ENCODE measurements at places on chromosomes 13 and 19. TPM values are rescaled to one million over a fixed set of nuclear protein-coding genes. Genes with fewer than 3 reads are reported as not detected.

- H3K4me3 ChIP-seq: no peak overlapping the region
- H3K27me3 ChIP-seq: no peaks in the 10 kb centered on the region
- no peaks in the 10 kb centered on the region for H3K36me3 ChIP-seq
- DNase-seq: no peak
- H3K27ac ChIP-seq: peak overlapping the region; percentile 66
Measured at GRCh38 chr19:10976131-10976892, 15.5 kb downstream of the SMARCA4 start.

- H3K4me1 ChIP-seq: peaks cover 54% of the 10 kb centered on the region
- no peak overlapping the region for H3K4me3 ChIP-seq
- H3K36me3 ChIP-seq: no peaks in the 10 kb centered on the region
- H3K27me3 ChIP-seq: no peaks in the 10 kb centered on the region
Measured at GRCh38 chr19:47618771-47619170, 9.8 kb downstream of the BICRA start.

DNA sequence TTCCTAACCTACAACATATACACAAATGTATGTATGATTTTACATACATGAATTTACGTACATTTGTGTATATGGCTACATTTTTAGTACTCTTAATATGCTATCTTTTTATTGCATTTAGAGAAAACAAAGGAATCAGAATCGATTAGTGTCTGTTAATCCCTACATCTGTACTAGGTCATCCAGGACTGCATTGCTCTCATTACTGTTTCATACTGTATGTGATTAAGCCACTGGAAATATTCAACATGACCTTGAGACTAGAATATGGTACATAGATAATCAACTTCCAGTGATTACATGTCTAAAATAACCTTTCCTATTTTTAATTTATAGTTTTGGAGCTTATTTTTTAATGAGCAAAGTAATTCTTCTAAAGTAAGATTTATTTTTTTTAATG is 5.3 kb upstream of the MAB21L1 start:
- H3K27ac ChIP-seq: no peak overlapping the region
- H3K4me1 ChIP-seq: no peaks in the 10 kb centered on the region
- no peak overlapping the region for H3K4me3 ChIP-seq
- H3K36me3 ChIP-seq: no peaks in the 10 kb centered on the region
- H3K27me3 ChIP-seq: no peaks in the 10 kb centered on the region

DNA sequence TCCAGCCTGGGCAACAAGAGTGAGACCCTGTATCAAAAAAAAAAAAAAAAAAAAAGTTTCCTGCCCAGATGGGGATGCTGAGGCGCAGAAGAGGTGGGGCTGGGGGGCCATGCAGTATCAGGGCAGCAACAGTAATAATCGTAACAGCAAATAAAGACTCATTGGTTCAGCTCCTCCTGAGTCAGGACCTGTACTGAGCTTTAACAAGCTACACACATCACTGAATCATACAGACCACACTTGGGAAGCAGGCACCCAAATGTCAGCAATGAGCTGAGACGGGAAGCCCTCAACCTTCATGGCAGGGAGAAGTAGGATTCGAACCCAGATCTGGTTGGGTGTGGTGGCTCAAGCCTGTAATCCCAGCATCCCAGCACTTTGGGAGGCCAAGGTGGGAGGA is 10.6 kb upstream of the DPF1 start:
- no peak overlapping the region for H3K4me3 ChIP-seq
- H3K36me3 ChIP-seq: no peaks in the 10 kb centered on the region
- DNase-seq: no peak
- H3K27me3 ChIP-seq: no peaks in the 10 kb centered on the region
- no peak overlapping the region for H3K27ac ChIP-seq

DNA sequence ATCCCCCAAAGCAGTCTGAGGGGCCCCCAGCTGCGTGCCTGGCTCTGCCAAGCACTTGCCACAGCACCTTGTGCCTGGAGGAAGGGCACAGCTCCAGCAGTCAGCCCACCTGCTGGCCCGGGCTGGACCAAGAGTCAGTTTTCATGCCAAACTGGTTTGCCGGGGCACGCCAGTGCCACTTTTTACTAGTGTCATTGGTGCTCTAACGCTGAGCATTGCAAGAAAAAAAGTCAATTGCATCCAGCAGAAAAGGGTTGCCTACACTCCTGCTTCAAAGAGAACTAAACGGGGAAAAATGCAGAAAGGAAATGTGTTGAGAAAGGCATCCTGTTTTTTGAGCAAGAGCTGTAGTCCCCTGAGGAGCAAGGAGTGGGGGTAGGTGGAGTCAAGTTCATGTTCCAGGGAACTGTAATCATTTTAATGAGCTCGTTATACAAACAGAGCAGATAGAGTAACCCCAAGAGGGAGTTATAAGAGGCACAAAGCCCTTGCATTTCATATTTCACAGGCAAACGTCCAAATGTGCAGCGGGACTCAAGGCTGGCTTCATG is 68.4 kb downstream of the F2RL3 start:
- no peak overlapping the region for H3K27ac ChIP-seq
- peaks cover 7% of the 10 kb centered on the region for H3K4me1 ChIP-seq
- no peak for DNase-seq
- no peak overlapping the region for H3K4me3 ChIP-seq

DNA sequence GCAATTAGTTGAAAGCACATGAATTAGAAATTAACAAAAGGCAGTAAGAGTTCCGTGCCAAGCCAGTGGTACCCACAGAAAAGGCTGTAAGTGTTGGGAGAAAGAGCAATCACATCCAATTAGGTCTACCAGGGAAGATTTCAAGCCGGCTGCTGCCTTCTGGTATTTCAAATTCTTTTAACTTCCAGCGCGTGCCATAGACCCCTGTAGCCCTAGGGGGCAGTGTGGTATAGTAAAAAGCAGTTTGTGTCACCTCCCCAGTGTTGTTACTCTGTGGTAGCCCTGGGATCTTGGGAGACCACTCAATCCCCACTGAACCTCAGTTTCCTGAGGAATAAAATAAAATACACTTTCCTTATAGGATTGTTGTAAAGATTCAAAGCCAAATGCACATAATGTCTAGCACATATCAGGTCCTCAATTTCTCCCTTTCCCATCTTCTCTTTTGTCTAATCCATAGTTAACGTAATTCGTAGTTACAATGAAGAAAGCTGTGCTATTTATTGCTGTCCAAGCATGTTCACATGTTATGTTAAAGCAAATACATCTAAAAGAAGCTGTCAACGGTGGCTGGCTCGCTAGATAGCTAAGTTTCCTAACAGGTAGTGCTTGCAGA is 230.2 kb downstream of the TDRD3 start:
- no peak overlapping the region for H3K4me3 ChIP-seq
- DNase-seq: no peak
- no peak overlapping the region for H3K27ac ChIP-seq
- no peaks in the 10 kb centered on the region for H3K27me3 ChIP-seq

DNA sequence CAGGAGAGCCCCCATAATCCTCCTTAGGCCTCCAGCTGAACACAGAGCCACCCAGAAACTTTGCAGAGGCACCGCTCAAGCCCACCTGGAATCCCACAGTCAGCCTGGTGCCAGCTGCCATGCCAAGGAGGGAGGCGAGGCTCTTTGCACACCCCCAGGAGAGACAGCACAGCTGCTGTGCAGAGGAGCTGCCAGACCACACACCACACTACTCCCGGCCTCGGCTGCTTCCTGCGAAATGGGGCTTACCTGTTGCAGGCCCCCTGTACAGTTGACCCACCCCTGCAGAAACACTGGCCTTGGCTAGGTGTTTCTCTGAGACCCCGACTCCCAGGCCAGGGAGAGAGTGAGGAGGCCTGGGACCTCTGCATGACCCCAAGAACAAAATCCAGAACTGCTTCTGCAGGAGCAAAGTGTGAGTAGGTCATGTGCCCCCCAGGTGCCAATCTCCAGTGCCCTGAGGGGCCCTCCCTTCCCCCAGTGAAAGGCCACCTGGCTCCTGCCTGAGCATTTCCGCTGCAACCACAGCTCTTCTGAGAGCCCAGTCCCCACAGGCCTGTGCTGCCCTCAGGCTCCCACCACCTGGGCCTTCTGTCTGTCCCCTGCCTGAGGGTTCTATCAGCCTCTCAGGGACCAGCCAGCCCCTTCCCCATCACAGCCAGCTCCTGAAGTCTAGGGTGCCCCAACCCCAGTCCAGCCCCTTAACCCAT is 580.4 kb downstream of the UQCRFS1 start:
- H3K27me3 ChIP-seq: no peaks in the 10 kb centered on the region
- no peaks in the 10 kb centered on the region for H3K36me3 ChIP-seq
- no peak overlapping the region for H3K4me3 ChIP-seq

DNA sequence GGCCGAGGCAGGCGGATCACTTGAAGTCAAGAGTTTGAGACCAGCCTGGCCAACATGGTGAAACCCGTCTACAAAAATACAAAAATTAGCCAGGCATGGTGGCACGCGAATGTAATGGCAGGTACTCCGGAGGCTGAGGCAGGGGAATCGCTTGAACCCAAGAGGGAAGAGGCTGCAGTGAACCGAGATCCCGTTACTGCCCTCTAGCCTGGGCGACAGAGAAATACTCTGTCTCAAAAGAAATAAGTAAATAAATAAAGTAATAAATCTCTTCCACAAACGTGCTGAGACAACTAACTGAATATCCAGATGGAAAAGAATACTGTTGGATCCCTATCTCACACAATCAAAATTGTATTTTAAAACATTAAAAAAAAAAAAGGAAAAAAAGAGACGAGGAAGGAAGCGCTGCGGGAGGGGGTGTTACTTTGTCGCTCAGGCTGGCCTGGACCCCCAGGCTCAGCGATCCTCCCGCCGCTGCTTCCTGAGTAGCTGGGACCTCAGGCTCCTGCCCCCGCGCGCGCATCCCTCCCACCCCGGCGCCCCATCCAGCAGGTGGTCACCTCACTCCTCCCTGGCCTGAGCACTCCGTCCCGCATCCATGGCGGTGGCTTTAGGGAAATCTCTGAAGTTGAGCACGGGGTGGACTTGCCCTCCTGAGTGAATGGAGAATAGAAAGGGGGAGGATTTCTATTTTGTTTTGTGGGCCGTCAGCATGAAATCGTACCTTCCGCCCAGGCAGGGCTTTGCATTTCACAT is 628 bp upstream of the ZNF813 start:
- H3K27ac ChIP-seq: peak overlapping the region; percentile 73
- no peaks in the 10 kb centered on the region for H3K27me3 ChIP-seq
- peak overlapping the region; percentile 75 for H3K4me3 ChIP-seq
- no peaks in the 10 kb centered on the region for H3K36me3 ChIP-seq

GRCh38 chr13:33744589-33745369 is 73.2 kb upstream of the RFC3 start:
- H3K4me3 ChIP-seq: no peak overlapping the region
- no peaks in the 10 kb centered on the region for H3K36me3 ChIP-seq
- no peak overlapping the region for H3K27ac ChIP-seq
- H3K27me3 ChIP-seq: no peaks in the 10 kb centered on the region

GRCh38 chr19:10292206-10292788 is 2.5 kb downstream of the ICAM5 start:
- H3K27ac ChIP-seq: no peak overlapping the region
- H3K36me3 ChIP-seq: no peaks in the 10 kb centered on the region
- peak overlapping the region; percentile 41 for H3K4me3 ChIP-seq

GRCh38 chr13:46168341-46168740 is 13.6 kb downstream of the LCP1 start:
- H3K27ac ChIP-seq: no peak overlapping the region
- H3K4me3 ChIP-seq: no peak overlapping the region
- no peak for DNase-seq

DNA sequence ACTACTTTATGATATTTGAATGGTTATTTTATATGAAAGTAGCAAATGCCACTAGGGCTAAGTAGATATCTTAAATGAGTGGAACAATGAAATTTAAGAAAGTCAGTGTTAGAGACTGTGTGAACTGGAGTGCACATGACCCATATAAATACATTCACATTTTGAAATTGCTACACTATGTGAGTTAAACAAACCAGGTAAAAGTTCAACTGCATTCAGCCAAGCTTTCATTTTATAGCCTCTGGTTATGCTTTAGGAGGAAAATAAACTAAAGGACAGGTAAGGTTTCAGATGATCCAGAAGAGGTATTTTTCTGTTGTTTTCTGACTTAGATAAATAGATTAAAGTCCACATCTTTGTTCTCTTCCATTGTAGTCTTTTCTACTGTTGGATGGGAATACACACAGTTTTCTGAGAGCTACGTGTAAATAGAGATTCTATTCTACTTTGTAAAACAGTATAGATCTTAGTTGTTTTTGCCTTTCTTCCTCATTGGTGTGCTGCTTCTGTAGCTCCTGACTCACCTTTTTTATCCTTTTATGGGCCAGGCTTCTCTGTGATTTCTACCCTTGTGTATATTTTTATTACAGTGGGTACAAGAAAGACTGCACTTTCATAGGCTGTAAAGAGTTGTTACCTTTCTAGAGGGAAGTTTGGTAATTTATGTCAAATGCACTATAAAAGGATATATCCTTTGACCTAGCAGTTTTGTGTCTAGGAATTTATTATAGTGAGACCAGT is 54.6 kb upstream of the KCTD4 start:
- no peaks in the 10 kb centered on the region for H3K27me3 ChIP-seq
- H3K27ac ChIP-seq: no peak overlapping the region
- peaks cover 17% of the 10 kb centered on the region for H3K36me3 ChIP-seq
- no peaks in the 10 kb centered on the region for H3K4me1 ChIP-seq

DNA sequence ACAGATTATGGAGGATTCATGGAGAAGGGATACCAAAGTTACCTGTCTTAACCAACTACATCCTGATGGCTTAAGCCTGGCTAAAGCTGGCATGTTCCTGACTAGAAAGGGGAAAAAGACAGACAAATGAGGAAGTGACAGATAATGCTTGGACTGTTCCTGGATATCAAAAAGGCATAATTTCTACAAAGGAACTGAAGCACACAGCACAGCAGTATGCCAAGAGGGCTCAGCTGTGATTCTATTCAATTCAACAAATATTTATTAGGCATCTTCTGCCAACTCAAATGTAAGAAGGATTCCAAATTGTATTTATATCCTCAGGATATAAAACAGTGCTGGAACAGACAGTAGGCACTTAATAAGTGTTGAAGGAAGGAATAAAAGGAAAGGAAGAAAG is 59.5 kb downstream of the KLF12 start:
- peaks cover 21% of the 10 kb centered on the region for H3K4me1 ChIP-seq
- H3K4me3 ChIP-seq: no peak overlapping the region
- H3K36me3 ChIP-seq: no peaks in the 10 kb centered on the region
- no peak for DNase-seq
- no peaks in the 10 kb centered on the region for H3K27me3 ChIP-seq
- H3K27ac ChIP-seq: no peak overlapping the region

DNA sequence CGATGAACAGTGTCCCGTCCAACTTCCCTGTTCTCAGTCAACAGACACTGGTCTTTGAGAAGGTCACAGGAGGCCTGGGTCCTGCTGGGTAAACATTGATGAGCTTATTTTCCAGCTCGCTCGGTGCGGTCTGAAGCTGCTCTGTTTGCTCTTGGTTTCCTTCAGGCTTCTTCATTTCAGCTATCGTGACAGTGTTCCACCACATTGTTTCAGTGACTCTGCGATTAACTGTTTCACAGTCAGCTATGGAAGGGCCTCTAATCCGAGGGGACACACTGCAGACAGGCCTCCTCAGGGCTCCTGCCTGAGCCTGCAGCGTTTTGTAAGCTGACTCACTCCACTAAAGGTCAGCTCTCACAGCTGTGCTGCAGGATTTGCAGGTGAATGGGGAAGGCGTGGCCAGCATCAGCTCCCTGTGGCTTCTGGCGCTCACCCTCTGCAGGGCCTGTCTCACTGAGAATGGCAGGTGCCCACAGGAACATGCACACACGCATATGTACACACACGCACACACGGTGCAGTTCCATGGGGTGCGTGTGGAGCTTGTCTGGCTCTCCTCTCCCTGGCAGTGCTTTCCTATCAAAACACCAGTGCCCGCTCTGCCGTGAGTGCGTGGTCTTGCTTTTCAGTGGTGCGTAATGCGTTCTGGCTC is 62.9 kb upstream of the MCF2L start:
- H3K27me3 ChIP-seq: no peaks in the 10 kb centered on the region
- no peak for DNase-seq
- H3K4me1 ChIP-seq: no peaks in the 10 kb centered on the region
- no peak overlapping the region for H3K27ac ChIP-seq
- no peaks in the 10 kb centered on the region for H3K36me3 ChIP-seq
- H3K4me3 ChIP-seq: no peak overlapping the region

The ZBTB7A gene
- 50.0 TPM for total RNA-seq

The ICAM3 gene
- 7.1 TPM for total RNA-seq

The SHC2 gene
- total RNA-seq: 26.8 TPM

The PCDH17 gene
- total RNA-seq: 3.6 TPM

The MUC16 gene
- 21.3 TPM for total RNA-seq

The SIGLEC7 gene
- 1.7 TPM for total RNA-seq
